ENCODE measurements at places on chromosomes 3 and 15. TPM values are rescaled to one million over a fixed set of nuclear protein-coding genes. Genes with fewer than 3 reads are reported as not detected.
A peak's percentile ranks its signal among the peaks of the same experiment; 100 is the strongest.

GRCh38 chr15:66211670-66212562 lies 41.6 kb downstream of the MEGF11 start:
- no peak for DNase-seq

Gene HGD
- 6.4 TPM for total RNA-seq

Gene VILL
- 18.7 TPM for total RNA-seq

DNA sequence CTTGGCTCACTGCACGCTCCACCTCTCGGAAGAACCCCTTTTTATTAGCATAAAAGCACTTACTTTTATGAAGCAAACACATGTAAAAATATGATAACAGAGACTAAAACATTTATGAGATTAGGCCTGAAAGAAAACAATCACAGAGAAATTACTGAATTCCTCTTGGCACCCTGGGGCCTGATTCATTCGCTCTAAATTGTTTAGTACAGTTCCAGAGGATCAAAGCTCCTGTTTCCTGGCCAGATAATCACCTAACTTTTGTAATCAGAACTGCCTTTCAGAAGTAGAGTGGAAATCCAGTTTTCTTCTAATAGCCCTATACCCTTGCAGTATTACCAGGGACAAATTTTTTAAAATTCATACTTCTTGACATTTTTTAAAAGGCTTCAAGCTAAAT lies 6.4 kb downstream of the NPAP1 start:
- DNase-seq: no peak

Gene SLC22A13
- 0.70 TPM for total RNA-seq

GRCh38 chr15:73894133-73894814 lies 20.9 kb downstream of the TBC1D21 start:
- DNase-seq: no peak

GRCh38 chr3:10099041-10099440 lies 9.0 kb downstream of the FANCD2OS start:
- DNase-seq: no peak

Gene GOLGA8R
- 0.26 TPM for total RNA-seq

GRCh38 chr3:170961616-170962400 lies 53.4 kb upstream of the EIF5A2 start:
- DNase-seq: no peak

Gene ZMAT3
- 16.1 TPM for total RNA-seq

Gene SLC7A14
- total RNA-seq: 0.55 TPM

GRCh38 chr3:43921056-43921648 lies 230.4 kb downstream of the ABHD5 start:
- no peak for DNase-seq

Gene RPL29
- total RNA-seq: 2,362 TPM

Gene RARB
- 63.0 TPM for total RNA-seq

- no peak for DNase-seq
Observed at GRCh38 chr15:80637747-80638146, 57.4 kb upstream of the ABHD17C start.

Gene CFAP100
- not detected for total RNA-seq

Gene CHAC1
- 0.35 TPM for total RNA-seq

GRCh38 chr15:50146632-50147031 lies 27.6 kb upstream of the ATP8B4 start:
- no peak for DNase-seq

- peak; percentile 83 for DNase-seq
Observed at GRCh38 chr3:69085833-69086722, 1.3 kb downstream of the ARL6IP5 start.

Gene GOLGA6D
- total RNA-seq: not detected

GRCh38 chr15:63843901-63844317 lies 10.2 kb upstream of the HERC1 start:
- DNase-seq: no peak

GRCh38 chr3:16373341-16373946 lies 108.4 kb downstream of the OXNAD1 start:
- no peak for DNase-seq

GRCh38 chr3:72636969-72637597 lies 211.2 kb downstream of the SHQ1 start:
- no peak for DNase-seq
